ENCODE measurements at places on chromosomes 3 and 15. TPM values are rescaled to one million over a fixed set of nuclear protein-coding genes. Genes with fewer than 3 reads are reported as not detected.

The CAV3 gene
- polyA plus RNA-seq, result not detected

The B4GALT4 gene
- polyA plus RNA-seq, result 29.0 TPM

- no peak overlapping the region for H3K27ac ChIP-seq
- no peaks in the 10 kb centered on the region for H3K36me3 ChIP-seq
- no peaks in the 10 kb centered on the region for H3K4me1 ChIP-seq
- H3K4me3 ChIP-seq, result peak overlapping the region; percentile 36
These were observed 335.8 kb upstream of the THRB start for GRCh38 chr3:24830230-24831152.

- H3K4me3 ChIP-seq, result no peak overlapping the region
- H3K36me3 ChIP-seq, result no peaks in the 10 kb centered on the region
- H3K27me3 ChIP-seq, result no peaks in the 10 kb centered on the region
- no peaks in the 10 kb centered on the region for H3K4me1 ChIP-seq
- H3K27ac ChIP-seq, result no peak overlapping the region
These were observed 408.6 kb downstream of the GBE1 start for GRCh38 chr3:81352867-81353266.

DNA sequence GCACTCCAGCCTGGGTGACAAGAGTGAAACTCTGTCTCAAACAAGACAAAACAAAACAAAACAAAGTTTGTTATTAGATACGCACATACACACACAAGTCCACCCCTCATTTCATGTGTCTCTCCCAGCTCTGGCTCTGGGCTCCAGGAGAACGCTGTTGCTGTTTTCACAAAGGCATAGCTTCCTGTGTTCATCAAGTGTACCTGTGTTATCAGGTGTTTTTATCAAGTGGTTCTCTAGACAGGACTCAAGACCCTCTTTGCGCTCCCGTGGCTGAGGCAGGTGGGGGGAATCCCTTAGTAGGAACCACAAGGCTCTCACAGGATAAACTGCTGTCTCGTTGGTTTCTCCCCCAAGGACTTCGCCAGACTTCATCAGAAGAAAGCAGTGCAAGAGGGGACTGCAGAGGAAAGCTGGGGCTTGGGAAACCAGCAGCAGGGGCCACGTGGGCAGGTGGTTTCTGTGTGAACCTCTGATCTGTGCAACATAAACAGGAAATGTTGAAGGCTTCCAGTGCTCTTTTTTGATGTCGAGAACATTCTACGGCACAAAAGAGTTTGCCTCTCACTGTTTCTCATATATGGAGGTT is 6.9 kb upstream of the PPP1R2 start:
- peak; percentile 79 for DNase-seq
- no peaks in the 10 kb centered on the region for H3K36me3 ChIP-seq
- peaks cover 4% of the 10 kb centered on the region for H3K27me3 ChIP-seq
- H3K4me3 ChIP-seq, result peak overlapping the region; percentile 89

DNA sequence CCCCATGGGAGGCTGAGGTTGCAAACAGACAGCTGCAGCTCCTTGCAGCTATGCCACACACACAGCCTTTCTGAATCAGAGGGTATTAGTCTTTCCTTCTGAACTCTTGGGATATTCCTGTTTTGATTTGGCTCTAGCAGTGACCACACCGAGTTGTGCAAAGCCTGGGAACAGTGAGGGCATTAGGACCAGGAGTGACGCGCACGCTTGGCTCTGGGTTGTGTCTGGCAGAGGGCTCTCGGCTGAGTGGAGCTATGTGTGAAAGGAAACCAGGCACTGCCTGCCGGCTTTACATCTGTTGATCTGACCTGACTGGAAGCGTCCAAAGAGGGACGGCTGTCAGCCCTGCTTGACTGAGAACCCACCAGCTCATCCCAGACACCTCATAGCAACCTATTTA is at the start of gene GALNT15:
TSS of gene GALNT15 (plus strand) at position 292 of the 400 bp plus-strand sequence. CDS start 472 bp downstream, outside the sequence.
- H3K27ac ChIP-seq, result no peak within 1 kb of the TSS
- peaks cover 5% of the 10 kb centered on the region for H3K4me1 ChIP-seq
- H3K4me3 ChIP-seq, result no peak within 1 kb of the TSS
- no peaks in the 10 kb centered on the region for H3K27me3 ChIP-seq
- DNase-seq, result no peak
- no peaks in the 10 kb centered on the region for H3K36me3 ChIP-seq

GRCh38 chr15:36782681-36783080 is 203.3 kb downstream of the CDIN1 start:
- no peak overlapping the region for H3K4me3 ChIP-seq
- H3K4me1 ChIP-seq, result peaks cover 25% of the 10 kb centered on the region
- H3K36me3 ChIP-seq, result peaks cover 9% of the 10 kb centered on the region
- peaks cover 1% of the 10 kb centered on the region for H3K27me3 ChIP-seq

DNA sequence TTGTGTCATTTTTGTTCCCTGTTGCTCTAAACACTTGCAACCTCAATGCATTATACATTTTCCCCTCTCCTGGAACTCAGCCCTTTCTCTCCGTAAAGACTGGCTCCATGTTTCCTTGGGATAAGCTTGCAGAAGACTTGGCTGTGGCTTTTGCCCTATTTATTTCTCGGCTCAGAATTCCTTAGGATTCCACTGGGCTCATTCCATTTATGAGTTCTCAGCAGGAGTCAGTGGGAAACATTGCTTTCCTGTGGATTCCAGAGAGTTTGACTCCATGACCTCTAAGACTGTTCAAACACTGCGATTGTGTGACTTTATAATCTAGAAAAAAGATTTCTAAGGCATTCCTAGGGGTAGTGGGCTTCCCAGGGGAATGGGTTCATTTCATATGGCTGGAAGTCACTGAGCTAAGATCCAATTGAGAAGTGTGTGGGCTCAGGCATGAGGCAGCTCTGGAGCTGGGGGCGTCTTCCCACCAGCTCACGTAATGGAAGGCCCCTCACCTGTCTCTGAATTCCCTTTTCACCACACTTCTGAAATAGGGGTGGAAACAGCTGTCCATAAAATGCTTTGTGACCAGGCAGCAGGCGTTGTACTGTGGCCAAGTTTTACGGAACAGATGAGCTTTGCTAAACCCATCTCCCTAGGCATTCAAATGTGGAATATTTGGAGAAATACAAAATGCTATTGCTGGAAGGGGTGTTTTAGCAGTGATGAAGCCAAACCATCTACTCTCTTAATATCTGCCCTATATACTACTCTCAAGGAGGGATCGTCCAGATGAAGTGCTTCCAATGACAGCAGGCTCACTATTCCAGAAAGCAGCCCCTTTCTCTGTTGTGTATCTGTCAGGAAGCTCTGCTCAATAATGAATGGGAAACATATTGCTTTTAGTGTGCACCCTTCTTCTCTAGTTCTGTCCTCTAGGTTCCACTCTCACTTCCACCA is 91.8 kb upstream of the BCL6 start:
- no peak overlapping the region for H3K27ac ChIP-seq
- H3K36me3 ChIP-seq, result no peaks in the 10 kb centered on the region
- H3K4me3 ChIP-seq, result no peak overlapping the region
- H3K27me3 ChIP-seq, result peaks cover 2% of the 10 kb centered on the region
- peaks cover 2% of the 10 kb centered on the region for H3K4me1 ChIP-seq
- no peak for DNase-seq

- no peak overlapping the region for H3K4me3 ChIP-seq
- no peaks in the 10 kb centered on the region for H3K27me3 ChIP-seq
- H3K36me3 ChIP-seq, result peaks cover 9% of the 10 kb centered on the region
- no peaks in the 10 kb centered on the region for H3K4me1 ChIP-seq
- no peak for DNase-seq
These were observed 7.8 kb downstream of the SLC28A2 start for GRCh38 chr15:45259796-45260195.

The CSTA gene
- polyA plus RNA-seq, result 4.1 TPM

The SLC15A2 gene
- 0.28 TPM for polyA plus RNA-seq

- H3K4me3 ChIP-seq, result no peak overlapping the region
- H3K27ac ChIP-seq, result no peak overlapping the region
- no peaks in the 10 kb centered on the region for H3K4me1 ChIP-seq
- H3K36me3 ChIP-seq, result no peaks in the 10 kb centered on the region
- no peaks in the 10 kb centered on the region for H3K27me3 ChIP-seq
- no peak for DNase-seq
These were observed 58.6 kb downstream of the PRICKLE2 start for GRCh38 chr3:64166584-64167162.

The GOLGA8G gene
- not detected for polyA plus RNA-seq

The ADIPOQ gene
- polyA plus RNA-seq, result not detected

The TGM5 gene
- not detected for polyA plus RNA-seq

- no peak for DNase-seq
- no peak overlapping the region for H3K27ac ChIP-seq
- H3K4me3 ChIP-seq, result no peak overlapping the region
- H3K36me3 ChIP-seq, result no peaks in the 10 kb centered on the region
These were observed 123.0 kb upstream of the AGBL1 start for GRCh38 chr15:85956532-85957275.

- no peak for DNase-seq
- H3K4me3 ChIP-seq, result no peak within 1 kb of the TSS
- H3K36me3 ChIP-seq, result peaks cover 4% of the 10 kb centered on the region
- peaks cover 10% of the 10 kb centered on the region for H3K27me3 ChIP-seq
These were observed at the start of gene COL8A1 for GRCh38 chr3:99638167-99638948. Gene COL8A1 (plus strand): TSS chr3:99638594. CDS start chr3:99790683, 152,089 bp downstream.

DNA sequence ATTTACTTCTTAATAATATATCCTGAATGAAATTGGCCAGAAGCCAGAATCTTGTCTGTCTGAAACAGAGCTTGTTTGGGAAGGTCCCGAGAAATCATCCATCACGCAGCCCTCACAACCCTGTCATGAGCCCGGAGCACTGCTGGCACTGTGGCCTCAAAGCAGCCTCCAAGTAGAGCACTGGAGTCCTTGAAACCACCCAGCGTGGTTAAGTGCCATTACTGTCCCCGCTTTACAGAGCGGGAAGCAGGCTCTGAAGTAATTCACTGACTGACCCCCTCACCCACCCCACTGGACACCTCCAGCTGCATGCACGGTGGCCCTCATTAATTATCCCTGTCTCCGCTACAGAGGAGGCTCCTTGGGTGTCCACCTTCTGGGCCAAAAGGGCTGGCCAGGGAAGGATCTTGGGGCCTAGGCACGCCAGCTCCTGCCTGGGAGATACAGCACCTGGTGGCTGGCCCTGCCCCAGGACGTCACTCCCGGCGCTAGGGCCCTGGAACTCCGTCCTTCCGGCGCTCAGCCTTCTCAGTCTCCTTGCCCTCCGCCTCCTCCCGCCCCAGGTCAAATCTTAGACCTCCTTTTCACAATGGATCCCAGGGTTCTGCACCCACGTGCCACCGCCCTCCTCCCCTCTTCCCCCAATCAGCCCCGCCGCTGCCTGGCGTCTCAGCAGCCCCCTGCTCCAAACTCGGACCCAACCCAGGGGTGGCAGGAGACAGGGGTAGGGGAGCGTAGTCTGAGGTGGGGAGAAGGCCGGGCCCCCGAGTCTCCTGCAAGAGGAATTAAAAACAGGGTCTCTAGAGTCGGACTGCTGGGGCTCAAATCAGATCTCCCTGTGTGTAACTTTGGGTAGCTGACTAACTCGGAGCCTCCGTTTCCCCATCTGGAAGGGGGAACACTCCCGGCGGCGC is 1.1 kb downstream of the TKT start:
- H3K36me3 ChIP-seq, result no peaks in the 10 kb centered on the region
- peak overlapping the region; percentile 86 for H3K27ac ChIP-seq
- H3K4me3 ChIP-seq, result peak overlapping the region; percentile 86
- peaks cover 1% of the 10 kb centered on the region for H3K27me3 ChIP-seq

DNA sequence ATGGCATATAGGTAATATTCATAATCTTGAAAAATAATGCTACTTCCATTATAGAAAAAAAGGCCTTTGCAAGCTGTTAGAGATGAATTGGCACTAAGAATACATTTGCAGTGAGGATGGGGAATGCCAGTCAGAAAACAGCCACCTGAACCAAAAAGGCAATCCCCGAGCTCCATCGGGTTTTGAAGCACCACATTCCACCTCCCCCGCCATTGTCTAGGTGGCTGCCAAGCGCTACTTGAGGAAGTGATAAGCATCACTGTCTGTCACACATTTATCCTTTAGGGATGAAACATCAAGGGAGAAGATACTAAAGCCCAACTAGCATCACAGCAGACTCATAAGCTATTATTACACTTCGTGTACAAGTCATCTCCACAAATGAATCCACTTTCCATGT is 112.8 kb downstream of the OSBPL10 start:
- H3K36me3 ChIP-seq, result no peaks in the 10 kb centered on the region
- H3K27me3 ChIP-seq, result peaks cover 5% of the 10 kb centered on the region
- H3K4me3 ChIP-seq, result no peak overlapping the region

DNA sequence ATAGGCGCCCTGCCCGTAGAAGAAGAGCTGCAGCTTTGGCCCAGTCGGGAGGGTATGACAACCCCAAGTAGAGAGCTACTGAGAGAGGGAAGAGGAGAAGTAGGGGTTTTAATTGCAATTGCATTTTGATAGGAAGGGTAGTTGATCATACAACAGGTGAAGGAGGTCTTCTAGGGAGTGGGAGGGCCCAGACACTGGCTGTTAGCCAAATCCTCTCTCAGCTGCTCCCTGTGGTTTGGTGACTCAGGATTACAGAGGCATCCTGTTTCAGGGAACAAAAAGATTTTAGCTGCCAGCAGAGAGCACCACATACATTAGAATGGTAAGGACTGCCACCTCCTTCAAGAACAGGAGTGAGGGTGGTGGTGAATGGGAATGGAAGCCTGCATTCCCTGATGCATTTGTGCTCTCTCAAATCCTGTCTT is 408.9 kb upstream of the THBS1 start:
- no peak overlapping the region for H3K4me3 ChIP-seq
- H3K27me3 ChIP-seq, result peaks cover 11% of the 10 kb centered on the region
- no peak overlapping the region for H3K27ac ChIP-seq
- no peaks in the 10 kb centered on the region for H3K36me3 ChIP-seq

DNA sequence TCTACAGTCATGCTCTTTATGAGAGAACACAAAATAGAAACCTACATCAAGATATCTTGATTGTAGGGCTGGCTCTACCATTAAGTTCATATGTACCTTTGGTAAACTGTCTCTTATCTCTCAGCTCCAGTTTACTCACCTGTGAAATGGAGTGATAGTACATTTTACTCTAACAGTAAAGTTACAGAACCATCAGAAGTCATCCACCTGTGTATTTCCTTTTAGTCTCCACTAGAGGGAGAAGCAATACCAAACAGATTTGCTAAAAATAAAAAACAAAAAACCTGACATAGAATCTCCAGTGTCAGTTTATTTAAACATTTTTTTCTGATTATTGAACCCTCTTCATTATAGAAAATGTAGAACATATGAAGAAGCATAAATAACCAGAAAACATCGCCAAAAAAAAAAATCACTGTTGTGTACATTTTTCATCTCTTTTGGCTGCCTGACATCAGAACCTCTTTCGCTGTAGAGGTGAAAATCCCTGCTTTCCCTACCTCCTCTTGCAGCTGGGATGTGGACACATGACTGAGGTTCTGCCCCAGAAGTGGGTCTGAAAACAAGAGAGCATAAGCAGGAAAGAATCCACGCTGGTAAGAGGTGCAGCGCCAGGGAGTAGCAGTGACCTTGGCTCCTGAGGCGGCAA is 48.7 kb upstream of the WDR72 start:
- no peaks in the 10 kb centered on the region for H3K36me3 ChIP-seq
- no peak overlapping the region for H3K27ac ChIP-seq
- no peaks in the 10 kb centered on the region for H3K4me1 ChIP-seq

GRCh38 chr3:146780251-146780650 is 175.1 kb upstream of the PLSCR5 start:
- H3K36me3 ChIP-seq, result no peaks in the 10 kb centered on the region
- H3K27ac ChIP-seq, result no peak overlapping the region

DNA sequence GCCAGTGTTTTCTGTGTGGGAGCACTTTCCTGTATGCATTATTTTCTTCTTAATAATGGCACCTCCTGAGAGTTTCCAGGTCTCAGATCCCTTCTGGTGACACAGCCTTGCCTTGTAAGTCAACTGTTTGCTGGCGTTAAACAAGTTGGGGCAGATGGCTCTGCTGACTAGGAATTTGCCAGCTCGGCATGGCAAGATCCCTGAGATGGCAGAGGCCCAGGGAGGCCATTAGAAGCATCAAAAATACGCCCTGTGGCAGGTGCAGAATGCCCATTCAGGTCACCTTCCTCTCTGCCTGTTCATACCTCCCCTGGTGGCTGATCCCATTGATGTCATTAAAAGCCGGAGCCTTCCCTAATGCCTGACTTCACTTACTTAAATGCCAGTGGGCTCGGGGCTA is 320.9 kb upstream of the CTDSPL start:
- no peak overlapping the region for H3K4me3 ChIP-seq
- no peak for DNase-seq
- H3K4me1 ChIP-seq, result no peaks in the 10 kb centered on the region
- no peak overlapping the region for H3K27ac ChIP-seq
- H3K36me3 ChIP-seq, result no peaks in the 10 kb centered on the region

The GHSR gene
- polyA plus RNA-seq, result 4.3 TPM
